ENCODE measurements at places on chromosomes 12 and 14.

- DNase-seq, result no peak
Measured at GRCh38 chr12:14995583-14996425, 23.0 kb downstream of the PDE6H start.

DNA sequence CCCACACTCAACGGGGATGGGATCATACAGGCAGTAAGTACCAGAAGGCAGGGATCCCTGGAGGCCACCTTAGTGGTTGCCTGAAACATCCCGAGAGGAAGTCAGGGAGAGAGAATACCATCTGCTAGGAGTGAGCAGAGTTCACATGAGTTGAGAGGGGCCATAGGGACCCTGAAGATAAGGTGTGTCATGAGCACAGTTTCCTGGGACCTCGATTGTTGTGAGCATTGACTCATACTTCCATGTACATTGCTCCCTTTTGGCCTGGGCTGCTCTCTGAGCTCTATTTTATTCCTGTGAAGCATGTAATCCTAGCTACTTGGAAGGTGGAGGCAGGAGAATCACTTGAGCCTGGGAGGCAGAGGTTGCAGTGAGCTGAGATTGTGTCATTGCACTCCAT, 120.5 kb downstream of the TBC1D30 start:
- no peak for DNase-seq

GRCh38 chr14:55332654-55333570, 61.7 kb downstream of the FBXO34 start:
- DNase-seq, result no peak

- DNase-seq, result no peak
Measured at GRCh38 chr12:111798182-111798581, 31.4 kb downstream of the ALDH2 start.

DNA sequence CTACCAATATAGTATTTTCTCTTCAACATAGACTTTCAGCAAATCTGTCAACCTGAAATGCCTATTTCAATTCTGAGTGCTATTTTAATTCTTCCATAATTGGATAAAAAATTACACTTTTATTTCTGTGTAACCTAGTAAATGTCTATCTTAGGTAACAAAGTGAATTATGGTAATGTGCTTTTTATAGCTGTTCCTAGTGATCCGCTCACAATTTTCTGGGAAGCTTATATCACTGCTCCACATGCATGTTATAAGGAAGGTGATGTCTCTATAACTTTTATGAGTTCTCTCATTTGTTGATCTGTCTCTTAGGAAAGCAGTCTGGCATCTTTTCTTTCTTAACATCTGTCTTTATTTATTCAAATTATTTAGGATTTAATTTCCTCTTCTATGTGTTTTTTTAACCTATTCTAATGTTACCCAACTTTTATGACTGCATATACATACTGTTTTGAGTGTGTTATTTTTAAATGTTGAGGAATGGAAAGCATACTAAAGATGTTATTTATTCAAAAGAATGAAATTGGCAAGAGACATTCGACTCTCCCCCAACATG, 777.1 kb upstream of the MDGA2 start:
- no peak for DNase-seq

DNA sequence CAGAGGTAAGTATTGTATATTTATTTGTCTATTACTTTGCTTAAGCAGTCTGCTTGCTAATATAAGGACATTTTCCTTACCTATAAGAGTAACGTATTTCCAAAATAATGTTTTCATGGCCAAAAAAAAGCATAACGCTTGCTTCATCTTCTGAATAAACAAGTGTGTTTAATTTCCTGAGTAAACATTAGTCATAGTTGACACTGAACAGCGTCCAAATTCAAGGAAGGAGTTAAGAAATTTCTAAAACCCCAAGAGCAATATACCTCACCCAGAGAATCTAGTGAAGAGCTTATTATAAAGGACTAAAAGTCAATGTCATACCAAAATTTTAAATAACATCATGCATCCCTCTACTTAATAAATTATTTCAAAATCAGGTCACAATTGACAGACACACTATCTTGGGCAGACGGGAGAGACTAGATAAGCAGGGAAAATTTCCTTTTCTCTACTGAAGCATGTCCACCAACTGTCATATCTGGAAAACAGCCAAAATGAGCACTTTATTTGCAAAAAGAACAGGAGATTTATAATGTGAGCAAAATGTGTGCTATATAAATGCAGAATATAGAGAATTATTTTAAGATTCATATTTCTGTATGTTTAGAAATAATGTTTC, 25.1 kb downstream of the ANKS1B start:
- DNase-seq, result no peak

- no peak for DNase-seq
Measured at GRCh38 chr14:84533791-84534190, 996.2 kb upstream of the FLRT2 start.

GRCh38 chr14:42140001-42140400, 533.3 kb downstream of the LRFN5 start:
- no peak for DNase-seq

GRCh38 chr12:57216014-57216911, at the start of gene NXPH4:
Gene NXPH4, plus strand, starts transcription at chr12:57216794. Its CDS starts 176 bp downstream, at chr12:57216970.
- DNase-seq, result no peak

Measured in C1 segment of cervical spinal cord (tissue), 14 donors.